ENCODE measurements at places on chromosomes 4 and X.
A peak's percentile ranks its signal among the peaks of the same experiment; 100 is the strongest.

DNA sequence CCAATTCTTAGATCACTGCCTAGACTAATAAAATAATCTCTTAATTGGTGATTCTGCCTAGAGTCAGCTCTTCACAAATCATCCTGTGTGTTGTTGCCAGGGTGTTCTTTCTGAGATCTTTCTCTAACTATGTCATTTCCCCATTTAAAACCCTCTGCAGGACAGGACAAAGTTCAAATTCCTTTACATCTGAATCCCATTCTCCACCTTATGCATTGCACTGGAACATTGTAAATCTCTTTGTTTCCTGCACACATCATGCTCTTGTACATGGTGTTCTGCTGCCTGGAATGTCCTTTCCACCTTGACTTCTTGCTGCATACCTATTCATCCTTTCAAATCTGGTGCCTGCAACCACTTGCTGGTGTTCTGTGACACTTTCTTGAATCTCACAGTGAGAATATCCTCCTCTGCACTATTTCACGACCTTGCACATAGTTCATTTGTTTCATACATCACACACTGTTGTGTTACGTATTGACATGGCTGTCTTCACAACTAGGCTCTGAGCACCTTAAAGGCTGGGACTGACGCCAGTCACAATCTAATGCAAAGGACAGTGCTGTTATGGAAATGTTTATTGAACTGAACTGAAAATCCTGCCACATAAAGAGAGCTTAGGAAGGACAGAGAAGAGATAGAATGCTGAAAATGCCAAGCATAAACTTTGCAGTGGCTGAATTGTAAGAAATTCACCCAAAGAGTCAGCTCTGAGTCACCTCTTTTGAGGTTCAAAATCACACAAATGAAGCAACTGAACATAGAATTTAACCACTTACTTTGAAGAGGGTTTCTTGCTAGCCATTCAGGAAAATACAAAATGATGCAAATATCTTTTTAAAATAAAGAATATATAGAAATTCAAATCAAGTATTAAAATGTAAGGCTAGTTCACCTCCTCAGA is 26.4 kb upstream of the SMIM14 start:
- no peak for DNase-seq

DNA sequence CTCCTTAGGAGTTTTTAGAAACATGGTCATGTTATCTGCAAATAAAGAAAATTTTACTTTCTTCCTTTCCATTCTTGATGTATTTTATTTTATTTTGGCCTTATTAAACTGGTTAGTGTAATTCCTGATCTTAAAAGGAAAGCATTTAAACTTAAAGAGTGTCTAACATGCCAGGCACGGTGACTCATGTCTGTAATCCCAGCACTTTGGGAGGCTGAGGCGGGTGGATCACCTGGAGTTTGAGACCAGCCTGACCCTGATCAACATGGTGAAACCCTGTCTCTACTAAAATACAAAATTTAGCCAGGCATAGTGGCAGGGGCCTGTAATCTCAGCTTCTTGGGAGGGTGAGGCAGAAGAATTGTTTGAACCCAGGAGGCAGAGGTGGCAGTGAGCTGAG is 281.3 kb downstream of the PTTG2 start:
- DNase-seq, result no peak

DNA sequence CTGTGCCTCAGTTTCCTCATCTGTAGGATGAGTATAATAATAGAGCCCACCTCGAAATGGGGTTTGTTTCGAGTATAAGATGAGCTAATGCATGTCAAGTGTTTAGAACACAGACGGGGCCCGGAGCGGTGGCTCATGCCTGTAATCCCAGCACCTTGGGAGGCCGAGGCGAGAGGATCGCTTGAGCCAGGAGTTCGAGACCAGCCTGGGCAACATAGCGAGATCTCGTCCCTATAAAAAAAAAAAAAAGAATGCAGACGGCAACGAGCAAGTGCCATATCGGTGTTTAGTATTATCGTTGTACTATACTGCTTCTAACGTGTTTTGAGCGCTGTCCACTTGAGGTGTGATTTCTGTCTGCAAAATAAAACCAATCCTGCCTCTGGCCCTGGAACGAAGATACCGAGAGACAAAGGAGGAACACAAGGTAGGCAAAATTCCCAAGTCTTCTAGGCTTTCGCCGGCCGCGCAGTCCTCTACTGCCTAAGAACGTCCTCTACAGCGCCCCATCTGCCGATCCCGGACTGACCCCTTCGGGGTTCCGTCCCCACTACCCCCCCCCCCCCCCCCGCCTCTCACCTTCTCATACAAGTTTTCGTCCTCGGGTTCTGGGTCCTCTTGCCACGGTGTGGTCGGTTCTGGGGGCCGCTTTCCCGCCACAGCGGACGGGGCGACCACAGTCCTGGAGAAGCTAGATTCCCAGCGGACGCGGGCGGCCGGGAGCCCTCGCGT is 442 bp downstream of the NDUFB11 start:
- no peak for DNase-seq

DNA sequence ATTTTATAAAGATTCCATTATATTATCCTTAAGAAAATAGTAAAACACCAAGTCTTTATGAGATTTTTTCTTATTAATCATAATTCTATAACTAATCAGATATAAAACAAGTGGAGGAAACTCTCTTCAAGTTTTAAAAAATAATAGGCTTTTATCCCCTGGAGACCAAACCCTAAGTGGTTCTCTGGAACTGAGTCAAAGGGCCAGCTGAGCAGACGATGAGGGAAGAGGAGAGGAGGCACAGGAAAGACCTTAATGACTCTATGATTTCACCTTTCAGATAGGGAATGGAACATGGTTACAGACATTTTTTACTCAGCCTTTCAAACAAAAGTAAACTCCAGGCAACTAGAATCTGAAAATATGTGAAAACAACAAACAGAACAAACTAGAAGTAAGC is 201.8 kb downstream of the SLC39A8 start:
- DNase-seq, result no peak

DNA sequence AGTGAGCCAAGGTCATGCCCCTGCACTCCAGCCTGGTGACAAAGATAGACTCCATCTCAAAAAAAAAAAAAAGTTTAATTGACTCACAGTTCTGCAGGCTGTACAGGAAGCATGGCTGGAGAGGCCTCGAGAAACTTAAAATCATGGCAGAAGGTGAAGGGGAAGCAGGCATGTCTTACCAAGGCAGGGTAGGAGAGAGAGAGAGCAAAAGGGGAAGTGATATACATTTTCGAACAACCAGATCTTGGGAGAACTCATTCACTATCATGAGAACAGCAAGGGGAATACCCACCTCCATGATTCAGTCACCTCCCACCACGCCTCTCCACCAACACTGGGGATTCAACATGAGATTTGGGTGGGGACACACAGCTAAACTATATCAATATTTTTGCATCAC is 315.2 kb upstream of the HTR2C start:
- DNase-seq, result no peak

GRCh38 chr4:163558539-163559044 is 64.1 kb downstream of the TMA16 start:
- DNase-seq, result no peak

DNA sequence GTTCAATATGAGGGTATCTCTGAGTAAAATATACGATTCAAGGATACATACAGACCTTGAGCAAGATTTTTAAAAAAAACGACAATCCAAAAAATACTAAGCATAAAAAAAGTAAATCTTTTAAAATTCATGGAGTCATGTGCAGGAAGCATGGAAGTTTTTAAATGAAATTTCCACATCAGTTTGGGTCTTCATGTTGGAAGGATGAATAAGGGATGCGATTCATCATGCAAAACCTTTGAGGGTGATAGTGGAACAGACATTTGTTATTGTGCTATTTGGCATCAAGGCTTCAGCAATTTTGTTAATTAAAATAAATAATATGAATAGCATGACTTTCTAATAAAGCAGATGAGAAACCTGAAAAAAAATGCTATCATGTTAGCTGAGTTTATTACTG is 815.0 kb upstream of the PCDH10 start:
- no peak for DNase-seq

DNA sequence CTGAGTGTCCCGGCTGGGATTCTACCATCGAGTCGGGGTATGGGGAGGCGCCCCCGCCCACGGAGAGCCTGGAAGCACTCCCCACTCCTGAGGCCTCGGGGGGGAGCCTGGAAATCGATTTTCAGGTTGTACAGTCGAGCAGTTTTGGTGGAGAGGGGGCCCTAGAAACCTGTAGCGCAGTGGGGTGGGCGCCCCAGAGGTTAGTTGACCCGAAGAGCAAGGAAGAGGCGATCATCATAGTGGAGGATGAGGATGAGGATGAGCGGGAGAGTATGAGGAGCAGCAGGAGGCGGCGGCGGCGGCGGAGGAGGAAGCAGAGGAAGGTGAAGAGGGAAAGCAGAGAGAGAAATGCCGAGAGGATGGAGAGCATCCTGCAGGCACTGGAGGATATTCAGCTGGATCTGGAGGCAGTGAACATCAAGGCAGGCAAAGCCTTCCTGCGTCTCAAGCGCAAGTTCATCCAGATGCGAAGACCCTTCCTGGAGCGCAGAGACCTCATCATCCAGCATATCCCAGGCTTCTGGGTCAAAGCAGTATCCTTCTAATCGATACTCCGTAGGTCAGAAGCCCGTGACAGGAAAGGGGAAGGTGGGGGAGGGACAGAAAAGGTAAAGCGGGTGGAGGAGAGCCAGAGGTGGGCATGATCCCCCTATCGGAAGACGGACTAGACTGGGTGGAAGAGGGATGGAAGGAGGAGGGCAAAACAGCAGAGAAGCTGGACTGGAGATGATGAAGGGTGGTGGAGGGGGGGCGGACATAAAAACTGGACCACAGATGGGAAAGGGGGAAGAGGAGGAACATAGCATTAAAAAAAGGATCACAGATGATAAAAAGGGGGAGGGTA is 828 bp downstream of the TSPYL2 start:
- no peak for DNase-seq

GRCh38 chrX:48520976-48521352 is 644 bp upstream of the EBP start:
- no peak for DNase-seq

GRCh38 chr4:60724623-60725022 is 475.5 kb upstream of the ADGRL3 start:
- no peak for DNase-seq

DNA sequence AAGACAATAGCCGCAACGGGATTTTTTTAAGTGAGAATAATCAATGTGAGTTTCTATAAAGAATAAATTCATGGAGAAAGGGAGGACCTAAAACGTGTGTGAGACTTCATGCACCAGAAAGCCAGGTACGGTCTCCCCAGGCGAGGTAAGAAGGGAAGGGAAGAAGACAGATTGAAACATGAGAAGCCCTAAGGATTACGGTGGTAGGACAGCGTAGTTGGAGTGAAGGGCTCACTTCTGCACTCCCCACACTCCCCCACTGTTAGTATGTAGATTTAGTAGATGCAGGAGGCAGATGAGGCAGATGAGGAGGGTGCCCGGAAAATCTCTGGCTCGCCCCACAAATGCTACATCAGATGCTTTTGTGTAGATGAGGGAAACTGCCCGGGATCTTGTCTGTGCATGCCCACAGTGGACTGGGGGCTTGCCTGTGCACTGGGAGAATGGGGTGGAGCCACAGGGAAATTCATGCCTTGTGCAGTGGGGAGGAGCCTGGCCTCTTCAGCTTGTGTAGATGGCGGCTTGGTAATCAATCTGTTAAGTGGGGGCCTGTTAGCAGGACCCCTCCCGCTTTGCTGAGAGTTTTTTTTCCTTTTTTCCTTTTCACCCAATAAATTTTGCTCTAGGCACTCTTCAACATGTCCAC is 1544.5 kb upstream of the TENM3 start:
- no peak for DNase-seq

DNA sequence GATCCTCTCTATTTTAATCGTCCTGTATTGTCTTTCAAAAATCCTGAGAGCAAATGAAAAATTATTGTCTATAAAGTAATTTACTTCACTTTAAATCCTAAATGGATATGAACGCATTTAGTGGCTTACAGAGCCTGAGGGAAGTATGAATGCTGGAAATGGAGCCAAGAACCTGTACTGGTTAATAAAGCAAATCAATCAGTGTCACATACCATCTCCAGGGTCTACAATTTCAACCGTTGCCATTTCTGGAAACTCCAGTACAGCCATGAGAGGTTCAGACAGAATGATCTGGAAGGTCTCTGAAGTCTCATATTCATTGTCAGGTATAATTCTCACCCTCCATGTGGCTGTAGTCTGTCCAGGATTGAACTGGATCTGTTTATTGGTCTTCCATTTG is 76.6 kb downstream of the FREM3 start:
- DNase-seq, result no peak

DNA sequence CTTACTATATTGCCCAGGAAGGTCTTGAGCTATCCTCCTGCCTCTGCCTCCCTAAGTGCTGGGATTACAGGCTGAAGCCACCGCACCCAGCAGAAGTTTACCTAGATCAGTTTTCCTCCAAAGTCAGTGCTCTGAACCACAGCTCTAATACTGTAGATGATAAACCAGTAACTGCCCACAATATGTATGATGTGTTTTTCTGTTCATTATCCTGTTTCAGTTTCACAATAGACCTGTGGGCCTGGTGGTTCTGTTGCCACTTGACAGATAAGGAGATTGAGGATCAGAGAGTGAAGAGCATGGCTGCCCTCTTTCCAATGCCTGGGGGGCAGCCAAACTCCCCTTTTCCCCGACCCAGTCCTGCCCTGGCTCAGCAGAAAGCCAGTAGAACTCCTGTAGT is 87.0 kb downstream of the EFNB1 start:
- DNase-seq, result no peak

DNA sequence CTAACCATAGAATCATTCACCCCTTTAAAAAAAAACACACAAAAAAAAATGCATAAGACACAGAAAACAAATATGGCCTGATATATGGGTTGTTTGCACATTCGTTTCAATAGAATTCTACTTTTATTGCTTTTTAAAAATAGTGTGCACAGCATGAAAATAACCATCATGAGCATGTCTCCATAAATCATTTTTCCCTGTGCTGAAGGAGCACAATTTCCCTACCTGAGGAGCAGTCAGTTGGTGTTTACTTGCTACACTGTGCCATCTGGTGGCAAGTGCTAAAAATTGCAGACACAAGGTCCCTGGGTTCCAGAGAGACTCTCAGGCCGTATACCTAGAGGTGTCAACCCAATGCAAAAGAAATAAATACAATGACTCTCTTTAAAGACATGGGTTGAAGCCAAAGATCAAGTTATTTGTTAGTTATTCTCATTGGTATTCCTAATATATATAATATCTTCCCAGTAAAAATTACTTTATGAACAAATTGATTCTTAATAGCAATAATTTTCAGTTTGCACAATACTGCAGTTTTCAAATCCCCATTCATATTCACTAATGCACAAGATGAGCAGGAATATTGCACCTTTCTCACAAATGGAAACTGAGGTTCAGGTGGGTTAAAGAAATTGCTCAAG is 551.4 kb downstream of the IQCM start:
- DNase-seq, result peak; percentile 29

GRCh38 chrX:121579016-121579760 is 531.8 kb downstream of the GLUD2 start:
- DNase-seq, result no peak

- no peak for DNase-seq
Observed at GRCh38 chr4:174559894-174560293, 37.6 kb upstream of the HPGD start.
